NCI-H1930 (cell line): ENCODE measurements at places on chromosomes 1 and 21.

GRCh38 chr1:2587071-2587859, 688 bp downstream of the PRXL2B start:
- DNase-seq = no peak

DNA sequence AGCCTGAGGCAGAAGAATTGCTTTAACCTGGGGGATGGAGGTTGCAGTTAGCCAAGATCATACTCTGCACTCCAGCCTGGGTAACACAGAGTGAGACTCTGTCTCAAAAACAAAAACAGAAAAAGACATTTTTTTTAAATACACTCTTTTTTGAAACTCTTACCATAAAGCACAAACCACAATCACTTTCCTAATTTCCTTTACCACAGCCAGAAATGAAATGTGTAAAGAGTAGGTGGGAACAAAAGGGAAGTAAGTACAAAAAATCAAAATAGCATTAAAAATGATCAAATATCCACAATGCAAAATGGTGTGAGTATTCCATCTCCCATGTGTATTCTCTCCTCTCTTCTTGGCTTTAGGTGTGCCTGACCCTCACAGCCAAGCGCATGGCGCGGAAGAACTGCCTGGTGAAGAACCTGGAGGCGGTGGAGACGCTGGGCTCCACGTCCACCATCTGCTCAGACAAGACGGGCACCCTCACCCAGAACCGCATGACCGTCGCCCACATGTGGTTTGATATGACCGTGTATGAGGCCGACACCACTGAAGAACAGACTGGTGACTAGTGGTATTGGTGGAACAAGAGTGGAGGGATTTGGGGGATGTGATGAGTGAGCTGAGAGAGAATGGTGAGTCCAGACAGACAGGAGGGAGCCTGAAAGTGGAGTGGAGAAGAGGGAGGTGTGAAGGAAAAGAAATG, 14.9 kb downstream of the ATP1A4 start:
- no peak for DNase-seq

DNA sequence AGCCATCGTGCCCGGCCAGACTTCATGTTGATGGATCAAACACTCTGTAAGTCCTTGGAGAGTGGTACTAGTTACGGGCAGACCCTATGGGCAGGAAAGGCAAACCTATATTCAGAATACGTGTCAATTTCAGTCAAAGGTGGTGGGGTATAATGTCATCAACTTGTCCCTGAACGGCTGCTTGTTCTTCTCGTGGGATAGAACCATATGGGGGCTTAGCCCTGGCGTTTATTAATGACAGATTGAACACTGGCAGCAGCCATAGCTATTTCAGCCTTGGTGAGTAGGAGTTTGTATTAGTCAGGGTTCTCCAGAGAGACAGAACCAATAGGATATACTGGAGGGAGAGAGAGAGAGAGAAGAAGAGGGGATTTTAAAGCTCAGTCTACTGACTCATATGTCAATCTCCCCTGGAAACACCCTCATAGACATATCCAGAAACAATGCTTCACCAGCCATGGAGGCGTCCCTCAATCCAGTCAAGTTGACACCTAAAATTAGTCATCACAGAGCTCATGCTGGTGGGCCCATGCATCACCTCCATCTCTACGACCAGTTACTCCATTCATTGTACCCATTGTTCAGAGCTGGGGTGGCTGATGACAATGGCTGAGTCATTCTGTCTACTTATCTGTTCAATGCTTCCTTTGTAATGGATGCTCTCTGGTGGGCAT, 16.1 kb upstream of the AQP10 start:
- DNase-seq = no peak

DNA sequence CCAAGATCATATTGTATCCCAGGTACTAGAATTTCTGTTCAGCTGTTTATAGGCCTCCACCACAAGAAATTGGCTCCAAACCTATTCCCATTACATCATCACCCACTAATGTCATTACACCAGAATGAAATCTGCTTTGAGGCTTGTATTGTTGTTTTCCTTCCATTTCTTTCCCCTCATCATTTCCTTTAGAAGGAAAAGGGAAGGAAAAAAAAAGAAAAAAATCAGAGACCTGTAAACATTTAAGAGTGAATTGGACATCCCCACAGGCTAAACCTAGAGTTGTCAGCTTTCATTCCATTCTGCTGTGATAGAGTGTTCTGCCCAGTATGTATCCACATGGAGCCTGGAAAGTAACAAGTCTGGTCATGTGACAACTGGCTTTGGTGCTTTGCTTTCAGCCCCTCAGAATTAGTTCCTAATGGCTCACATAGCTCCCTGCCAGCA, 44.6 kb downstream of the NFYC start:
- DNase-seq = no peak

DNA sequence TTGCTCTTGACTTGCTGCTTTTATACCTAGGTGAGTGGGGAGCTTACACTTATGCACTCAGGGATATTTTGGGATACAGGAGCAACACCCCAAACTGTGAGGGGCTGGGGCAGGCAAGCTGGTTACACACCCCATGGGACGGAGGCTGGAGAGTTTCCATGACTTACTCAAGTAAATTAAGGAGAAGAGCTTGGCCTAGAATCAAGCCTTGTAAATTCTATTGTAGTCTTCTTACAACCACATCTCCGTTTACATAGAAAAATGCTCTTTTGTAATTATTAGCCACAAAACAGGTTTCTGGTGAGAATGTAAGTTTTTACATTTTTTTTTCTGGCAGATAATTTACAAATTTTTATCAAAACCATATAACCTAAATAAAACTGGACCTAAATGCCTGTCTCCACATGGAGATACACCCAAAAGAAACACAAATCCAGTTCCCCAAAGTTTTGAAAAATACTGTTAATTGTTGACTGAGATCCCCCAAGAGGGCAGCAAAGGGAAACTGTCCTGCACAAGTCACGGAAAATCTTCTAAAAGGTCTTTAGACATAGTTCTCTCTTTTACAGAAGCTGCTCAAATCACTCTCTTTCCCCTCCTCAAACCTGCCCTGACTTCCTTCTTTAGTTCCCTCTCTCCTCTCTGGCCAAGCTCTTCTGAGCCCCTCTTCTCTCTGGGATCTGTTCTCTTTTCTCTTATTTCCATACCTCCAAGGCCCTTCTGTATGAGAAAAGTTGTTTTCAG, 134.0 kb downstream of the HIVEP3 start:
- DNase-seq = no peak

DNA sequence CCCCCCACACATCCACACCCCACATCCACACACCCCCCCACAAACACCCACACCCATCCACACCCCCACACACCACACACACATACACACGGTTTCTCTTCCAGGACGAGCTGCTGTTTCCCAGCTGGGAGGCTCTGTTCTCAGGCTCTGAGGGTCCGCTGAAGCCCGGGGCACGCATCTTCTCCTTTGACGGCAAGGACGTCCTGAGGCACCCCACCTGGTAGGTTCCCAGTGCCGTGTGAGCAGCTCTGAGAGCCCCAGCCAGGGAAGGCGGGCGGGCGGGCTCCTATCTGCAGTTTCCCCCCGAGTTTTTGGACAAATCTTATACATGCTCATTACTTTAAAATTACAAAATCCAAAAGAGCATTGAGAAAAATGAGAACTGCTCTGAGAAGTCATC, 31.2 kb downstream of the SLC19A1 start:
- DNase-seq = no peak

GRCh38 chr1:192587386-192588266, 12.1 kb downstream of the RGS1 start:
- DNase-seq = no peak

- DNase-seq = no peak
These were observed 420.0 kb downstream of the MATN1 start for GRCh38 chr1:30303387-30303786.

DNA sequence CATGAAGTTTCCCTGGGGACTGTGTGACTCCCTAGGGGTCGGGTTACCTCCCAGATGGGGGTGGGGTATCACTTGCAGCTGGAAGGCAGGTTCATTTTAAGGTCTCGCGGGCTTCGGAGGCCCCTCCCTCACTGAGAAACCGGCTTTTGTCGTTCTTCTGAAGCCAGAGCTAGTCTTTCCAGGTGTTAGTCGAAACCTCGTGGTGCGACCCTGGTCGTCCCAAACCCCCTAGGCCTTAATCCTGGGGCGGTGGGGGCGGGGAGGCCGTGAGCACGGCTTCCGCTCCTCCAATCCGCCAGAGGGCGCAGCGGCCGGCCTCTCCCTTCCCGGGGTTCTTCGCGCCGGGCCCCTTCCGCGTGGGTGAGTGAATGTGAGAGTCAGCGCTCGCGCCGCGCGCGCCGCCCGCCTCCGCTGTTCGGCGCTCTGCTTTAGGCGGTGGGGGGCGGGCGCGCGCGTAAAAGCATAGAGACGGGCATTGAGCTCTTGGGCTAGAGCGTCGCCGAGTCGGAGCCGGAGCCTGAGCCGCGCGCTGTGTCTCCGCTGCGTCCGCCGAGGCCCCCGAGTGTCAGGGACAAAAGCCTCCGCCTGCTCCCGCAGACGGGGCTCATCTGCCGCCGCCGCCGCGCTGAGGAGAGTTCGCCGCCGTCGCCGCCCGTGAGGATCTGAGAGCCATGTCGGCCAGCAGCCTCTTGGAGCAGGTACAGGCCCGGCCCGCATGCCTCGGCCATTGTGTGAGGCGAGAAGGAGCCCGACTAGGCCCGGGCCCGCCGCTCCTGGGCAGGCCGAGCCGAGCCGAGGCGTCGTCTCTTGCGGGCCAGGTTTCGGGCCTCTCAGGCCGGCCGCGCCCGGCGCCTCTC, at the start of gene YTHDF2:
YTHDF2 (plus strand) TSS at position 491 of the 857 bp plus-strand sequence; CDS start at position 672, 181 bp downstream.
- DNase-seq = peak; percentile 98

- no peak for DNase-seq
These were observed 229.3 kb downstream of the USH2A start for GRCh38 chr1:216193839-216194443.

DNA sequence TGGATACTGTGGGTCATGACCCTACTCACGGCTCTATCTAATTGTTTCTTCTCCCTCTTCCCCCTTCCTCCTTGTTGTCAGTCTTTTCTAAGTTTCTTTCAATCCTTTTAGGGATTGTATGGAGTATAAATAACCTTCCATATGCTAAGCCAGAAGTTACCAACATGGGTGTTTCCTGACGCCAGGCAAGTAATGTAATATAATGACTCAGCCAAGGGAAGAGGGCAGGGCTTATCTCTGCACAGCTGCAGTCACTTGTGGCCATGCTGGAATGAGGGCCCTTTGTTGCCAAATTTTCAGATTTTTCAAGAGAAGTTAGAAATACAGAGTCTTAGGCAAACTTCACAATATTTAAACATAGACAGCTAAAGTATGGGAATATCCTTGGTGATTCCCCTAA, 194.6 kb downstream of the ST6GALNAC3 start:
- DNase-seq = no peak

DNA sequence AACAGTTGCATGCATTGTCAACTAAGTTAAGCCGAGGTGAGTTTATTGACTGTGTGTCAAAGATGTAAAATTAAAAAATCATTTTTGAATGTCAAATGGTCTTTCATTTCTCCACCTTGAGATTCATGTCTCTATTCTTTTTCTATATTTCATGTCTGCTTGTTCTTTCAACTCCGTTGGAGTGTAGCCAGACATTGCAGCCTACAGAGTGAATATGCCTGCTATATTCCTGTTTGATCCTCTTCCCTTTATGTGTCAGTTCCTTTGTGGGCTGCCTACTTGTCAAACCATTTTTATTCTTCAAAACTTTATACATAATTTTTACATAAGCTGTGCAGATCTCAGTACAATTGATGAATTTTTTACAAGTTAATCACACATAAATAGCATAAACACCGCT, 1325.8 kb upstream of the PRMT6 start:
- DNase-seq = no peak

DNA sequence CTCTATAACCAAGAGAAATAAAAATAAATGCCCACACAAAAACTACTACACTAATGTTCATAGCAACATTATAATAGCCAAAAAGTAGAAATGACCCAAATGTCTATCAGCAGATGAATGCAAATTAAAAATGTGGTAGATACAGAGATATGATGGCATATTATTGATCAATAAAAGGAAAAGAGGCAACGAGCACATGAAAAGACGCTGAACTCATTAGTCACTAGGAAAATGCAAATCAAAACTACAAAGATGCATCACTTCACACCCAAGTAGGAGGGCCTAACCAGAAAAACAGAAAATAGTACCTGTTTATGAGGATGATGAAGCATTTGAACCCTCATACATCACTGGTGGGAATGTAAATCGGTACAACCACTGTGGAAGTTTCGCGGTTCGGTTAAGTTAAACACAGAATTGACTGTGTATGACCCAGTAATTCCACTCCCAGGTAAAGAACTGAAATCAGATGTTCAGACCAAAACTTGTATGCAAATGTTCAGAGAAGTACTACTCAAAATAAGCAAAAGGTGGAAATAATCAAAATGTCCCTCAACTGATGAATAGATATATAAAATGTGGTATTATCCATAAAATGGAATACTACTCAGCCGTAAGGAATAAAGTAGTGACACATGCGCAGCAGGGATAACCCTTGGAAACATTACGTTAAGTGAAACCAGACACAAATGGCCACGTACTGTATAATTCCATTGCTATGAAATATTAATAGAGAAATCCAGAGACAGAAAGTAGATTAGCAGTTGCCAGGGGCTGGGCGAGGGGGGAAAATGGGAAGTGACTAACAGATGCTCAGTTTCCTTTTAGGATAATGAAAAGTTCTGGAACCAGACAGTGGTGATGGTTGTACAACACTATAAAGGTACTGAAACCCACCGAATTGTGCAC, 3.1 kb downstream of the USP48 start:
- DNase-seq = no peak

GRCh38 chr1:160459056-160459455, 58.7 kb downstream of the VANGL2 start:
- DNase-seq = no peak

DNA sequence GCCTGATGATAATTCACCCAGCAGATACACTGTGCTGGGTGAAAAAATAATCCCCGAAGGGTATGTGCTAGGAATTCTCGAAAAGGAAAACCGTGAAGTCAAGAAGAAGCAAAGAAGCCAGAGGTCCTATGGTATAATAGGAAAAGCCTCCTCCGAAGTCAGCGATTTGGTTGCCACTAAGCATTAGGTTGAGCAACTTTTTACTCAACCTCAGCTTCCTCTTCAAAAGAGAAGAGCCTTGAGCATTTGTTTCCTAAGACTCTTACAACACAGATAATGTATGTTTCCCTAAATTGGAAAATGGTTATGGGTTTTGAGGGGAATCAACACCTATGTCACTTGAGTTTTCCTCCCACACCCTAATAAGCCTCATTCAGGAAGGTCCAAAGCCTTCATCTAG, 21.3 kb upstream of the MNDA start:
- no peak for DNase-seq

DNA sequence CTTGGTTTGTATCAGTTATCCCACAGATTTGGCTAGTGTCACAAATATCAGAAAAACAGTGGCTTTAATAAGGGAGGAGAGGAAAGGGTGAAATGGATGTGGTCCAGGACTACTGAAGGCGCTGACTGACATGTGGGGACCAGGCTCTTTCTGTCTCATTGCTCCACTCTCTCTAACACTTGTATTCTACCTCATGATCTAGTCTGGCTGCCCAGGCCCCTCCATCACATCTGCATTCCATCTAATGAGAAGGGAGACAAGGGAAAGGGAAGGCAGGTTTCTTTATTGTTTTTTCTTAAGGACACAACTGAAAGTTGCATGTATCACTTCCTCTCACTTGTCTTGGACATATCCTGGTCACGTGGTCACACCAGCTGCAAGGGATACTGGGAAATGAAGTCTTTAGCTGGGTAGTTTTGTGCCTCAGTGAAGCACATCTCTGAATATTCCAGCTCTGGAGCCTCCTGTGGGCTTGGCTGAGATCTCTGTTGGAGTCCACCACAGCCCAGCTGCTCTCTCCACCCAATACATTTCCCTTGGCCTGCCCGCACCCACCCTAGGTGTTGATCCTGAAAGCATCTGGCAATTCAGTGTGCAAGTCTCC, 42.0 kb upstream of the PADI2 start:
- no peak for DNase-seq
